H9 (cell line): ENCODE measurements at places on chromosomes 1 and 21.

- peak; percentile 90 for DNase-seq
Observed at GRCh38 chr1:41387667-41388091, 26.4 kb downstream of the FOXO6 start.

GRCh38 chr21:36069713-36070583, at the start of gene CBR1:
Gene CBR1 (plus strand): TSS chr21:36070024. CDS start chr21:36070116, 92 bp downstream.
- DNase-seq, result peak; percentile 86

DNA sequence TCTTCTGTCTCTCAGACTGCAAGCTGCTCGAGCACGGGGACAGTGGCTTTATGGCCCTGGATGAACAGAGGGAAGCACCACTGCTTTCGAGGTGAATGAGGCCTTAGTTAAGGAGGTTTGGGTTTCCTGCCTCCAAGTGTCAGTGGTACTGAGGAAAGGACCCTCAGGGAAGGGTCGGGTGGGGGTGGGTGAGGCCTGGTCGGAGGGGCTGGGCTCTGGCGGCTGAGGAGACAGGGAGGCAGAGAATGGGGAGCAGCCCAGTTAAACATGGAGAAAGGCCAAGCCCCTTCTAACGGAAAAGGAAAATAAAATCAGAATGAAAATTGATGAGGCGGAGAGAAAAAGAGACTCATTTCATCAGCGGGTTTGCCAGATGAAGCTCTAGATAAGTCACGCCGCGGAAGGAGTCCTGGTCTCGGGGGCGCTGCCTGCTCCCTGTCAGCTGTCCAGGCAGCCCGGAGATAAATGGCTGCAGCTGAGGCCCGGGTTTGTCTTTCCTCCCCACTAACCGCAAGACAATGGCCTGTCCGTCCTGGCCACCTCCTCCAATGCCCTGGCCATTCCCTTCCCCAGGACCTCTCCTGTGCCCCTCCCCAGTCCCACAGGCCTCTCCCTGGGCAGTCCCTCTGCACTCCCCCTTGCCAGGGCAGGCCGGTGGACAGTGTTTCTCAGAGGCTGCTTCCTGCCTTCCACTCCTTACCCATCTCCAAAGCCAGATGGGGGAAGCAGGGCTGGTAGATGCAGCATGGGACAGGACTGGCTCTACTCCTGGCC, 55.2 kb downstream of the LRRN2 start:
- DNase-seq, result no peak

DNA sequence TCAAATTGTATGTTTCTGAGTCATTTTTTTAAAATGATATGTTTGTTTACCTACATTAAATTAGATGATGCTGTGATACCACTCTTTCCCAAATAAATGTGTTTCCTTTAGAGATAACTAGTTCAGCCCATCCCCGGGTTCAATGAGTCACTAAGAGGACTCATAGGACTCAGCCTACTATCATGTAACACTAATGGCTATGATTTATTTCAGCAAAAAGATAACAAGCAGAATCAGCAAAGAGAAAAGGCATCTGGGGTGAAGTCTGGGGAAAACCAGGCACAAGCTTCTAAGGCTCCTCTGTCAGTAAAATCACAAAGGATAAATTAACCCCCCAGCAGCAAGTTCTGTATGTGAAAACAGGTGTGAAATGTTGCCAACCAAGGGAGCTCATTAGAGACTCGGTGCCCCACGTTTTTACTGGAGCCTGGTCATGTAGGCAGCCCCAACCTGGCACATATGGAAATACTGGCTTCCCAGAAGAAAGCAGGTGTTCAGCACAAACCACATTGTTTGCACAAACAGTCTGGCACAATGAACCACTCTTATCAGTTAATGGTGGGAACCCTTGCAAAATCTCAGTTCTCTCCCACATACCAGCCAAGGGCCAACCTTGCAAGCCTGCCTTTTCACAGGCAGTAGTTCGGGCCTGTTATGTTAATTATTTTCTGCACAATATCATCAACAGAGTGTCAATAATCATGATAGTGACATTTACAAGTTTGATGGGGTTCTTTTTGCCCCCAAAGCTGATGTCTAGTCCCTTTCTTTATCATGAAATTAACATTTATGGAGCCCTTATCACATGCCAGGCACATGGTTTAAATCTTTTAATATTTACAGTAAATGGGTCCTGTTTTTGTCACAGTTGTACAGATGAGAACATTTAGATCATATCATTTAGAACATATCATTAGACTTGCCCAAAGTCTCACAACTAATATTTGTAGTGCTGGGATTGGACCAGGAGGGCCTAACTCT, 23.1 kb upstream of the CNN3 start:
- no peak for DNase-seq

DNA sequence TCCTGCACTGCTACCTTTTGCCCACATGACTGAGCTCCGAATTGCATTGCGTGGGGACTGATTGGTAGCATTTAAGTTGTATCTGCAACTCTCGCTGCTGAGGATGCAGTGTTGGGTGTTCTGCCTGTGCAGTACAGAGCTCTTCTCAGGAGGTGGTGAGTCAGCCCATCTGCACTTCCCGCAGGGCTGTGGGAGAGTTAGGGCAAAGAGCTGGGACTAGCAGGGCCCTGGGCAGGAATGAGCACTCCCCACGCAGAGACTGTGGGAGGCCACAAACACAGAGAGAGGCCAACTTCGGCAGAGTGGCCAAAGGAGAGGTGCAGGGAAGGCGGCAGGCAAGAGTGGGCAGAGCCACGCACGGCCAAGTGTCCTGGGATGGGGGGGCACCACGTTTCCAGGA, 244.7 kb downstream of the SIPA1L2 start:
- no peak for DNase-seq

GRCh38 chr1:32991819-32992488, 27.3 kb upstream of the RNF19B start:
- no peak for DNase-seq

- peak; percentile 98 for DNase-seq
Observed at GRCh38 chr21:41678924-41679318, 87.9 kb downstream of the RIPK4 start.

DNA sequence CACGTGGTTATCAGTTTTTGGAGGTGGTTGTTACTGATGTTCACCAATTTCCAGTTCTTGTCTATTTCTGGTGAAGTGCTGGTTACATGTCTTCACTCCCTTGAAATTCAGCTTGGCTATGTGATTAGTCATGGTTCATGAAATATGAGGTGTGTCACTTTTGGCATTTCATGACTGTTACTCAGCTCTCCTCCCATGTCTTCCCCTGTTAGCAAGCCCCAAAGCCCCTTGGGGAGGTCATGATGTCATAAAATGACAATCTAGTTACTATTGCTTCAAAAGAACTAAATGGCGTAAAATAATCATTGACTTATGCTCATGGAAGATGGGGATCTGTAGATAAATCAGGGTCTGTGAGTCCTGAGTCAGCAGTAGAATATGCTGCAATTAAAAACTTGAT, 425.1 kb downstream of the SETD4 start:
- no peak for DNase-seq

DNA sequence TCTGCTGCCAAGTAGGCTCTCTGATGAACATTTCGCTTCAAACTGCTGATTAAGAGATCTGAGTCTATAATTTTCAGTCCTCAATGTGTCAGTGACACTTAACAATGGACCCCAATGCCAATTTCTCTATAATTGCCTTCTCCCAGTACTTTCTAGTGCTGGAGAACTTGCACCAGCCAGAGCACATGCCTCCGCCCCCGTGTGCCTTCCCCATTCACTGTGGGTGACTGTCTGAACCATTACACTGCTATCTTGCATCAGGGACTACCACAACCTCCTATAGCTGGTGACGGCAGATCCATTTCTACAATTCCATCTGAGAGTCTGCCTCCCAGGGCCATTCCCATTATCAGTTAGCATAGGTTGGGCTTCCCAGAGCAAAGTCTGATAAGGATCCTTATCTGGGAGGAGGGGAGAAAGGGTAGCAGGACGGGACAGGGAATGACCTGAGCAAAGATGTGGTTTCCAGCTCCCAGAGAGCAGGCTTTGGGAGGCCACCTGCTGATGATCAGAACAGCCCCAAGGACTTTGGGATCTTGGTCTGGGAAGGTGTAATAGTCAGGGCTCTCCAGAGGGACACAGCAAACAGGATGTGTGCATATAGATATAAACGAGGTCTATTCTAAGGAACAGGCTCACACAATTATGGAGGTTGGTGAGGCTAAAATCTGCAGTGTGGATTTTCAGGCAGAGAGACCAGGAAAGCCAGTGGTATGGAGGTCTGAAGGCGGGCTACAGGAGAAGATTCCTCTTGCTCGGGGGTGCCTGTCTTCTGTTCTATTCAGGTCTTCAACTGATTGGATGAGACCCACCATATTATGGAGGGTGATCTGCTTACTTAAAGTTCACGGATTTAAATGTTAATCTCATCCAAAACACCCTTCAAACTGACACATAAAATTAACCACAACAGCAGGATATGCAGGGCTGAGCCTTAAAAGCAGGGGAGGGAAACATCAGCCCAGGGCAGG, 238.2 kb downstream of the PTPRU start:
- no peak for DNase-seq

- no peak for DNase-seq
Observed at GRCh38 chr21:35244514-35244913, 195.4 kb upstream of the RUNX1 start.

DNA sequence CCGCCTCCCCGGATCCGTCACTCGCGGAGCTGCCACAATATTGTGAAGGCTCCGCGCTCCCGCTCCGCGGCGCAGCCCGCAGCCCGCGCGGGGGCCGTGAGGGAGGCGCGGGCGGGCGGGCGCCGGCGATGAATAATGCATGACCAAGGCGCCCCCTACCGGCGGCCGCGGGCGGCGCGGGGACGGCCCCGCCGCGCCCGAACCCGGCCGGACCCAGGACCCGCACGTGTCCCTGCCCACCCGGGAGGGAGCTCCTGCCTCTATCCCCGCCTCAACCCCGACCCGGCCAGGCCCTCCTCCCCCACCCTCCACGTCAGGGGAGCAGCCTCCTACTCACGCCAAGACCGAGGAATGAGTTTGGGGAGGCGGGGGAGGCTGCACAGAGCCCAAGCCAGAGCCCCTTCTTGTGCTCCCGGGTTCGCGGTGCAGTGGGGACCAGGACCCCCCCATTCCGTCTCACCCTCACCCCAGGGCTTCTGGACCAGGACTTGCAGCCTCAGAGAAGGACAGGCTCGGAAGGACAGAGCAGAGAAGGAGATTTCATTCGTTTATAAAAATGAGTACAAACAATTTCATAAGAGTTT, 70.8 kb upstream of the CASZ1 start:
- peak; percentile 69 for DNase-seq

- no peak for DNase-seq
Observed at GRCh38 chr1:185808631-185809030, 74.4 kb downstream of the HMCN1 start.

- DNase-seq, result no peak
Observed at GRCh38 chr1:23779826-23780371, 1.7 kb downstream of the PITHD1 start.

GRCh38 chr1:75265792-75266191, 131.6 kb downstream of the LHX8 start:
- no peak for DNase-seq

GRCh38 chr1:186244825-186245224, 130.2 kb downstream of the TPR start:
- peak; percentile 81 for DNase-seq

- no peak for DNase-seq
Observed at GRCh38 chr1:8059161-8059622, 33.1 kb upstream of the ERRFI1 start.

DNA sequence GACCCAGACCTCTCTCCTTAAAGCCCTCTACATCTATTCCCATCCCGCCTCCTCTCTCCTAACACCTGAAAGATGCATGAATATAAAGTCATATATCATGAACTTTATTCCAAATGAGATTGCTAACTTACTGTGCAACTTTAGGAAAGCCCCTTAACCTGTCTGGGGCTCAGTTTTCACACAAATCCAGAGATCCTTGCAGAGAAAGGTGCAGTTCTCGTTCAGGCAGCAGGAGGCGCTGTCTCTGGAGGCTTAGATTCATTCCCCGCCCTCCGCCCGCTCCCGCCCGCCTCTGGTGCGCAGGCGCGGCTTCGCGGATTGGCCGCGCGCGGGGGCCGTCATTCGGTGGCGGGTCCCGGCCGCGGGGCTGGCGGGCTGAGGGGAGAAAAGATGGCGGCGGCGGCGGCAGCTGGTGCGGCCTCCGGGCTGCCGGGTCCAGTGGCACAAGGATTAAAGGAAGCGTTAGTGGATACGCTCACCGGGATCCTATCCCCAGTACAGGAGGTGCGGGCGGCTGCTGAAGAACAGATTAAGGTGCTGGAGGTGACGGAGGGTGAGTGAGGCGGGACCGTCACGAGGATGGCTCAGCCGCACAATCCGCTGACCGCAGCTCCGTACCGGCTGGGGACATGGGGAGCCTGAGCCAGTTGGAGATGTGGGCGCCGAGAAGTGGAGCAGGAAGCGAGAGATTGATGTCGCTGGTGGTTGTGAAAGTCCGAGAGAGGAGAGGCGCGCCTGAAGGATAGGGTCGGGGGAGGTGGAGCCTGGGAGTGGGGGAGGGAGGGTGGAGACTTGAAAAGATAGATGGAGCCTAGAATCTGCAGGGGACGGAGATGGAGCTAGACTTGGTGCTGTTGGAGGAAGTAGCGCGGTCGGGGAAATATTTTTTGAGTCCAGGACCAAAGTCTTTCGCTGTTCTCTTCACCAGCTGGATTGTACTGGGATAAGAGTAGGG, at the start of gene IPO9:
IPO9 (plus strand) TSS at position 338 of the 955 bp plus-strand sequence; CDS start at position 391, 53 bp downstream.
- DNase-seq, result peak; percentile 92

DNA sequence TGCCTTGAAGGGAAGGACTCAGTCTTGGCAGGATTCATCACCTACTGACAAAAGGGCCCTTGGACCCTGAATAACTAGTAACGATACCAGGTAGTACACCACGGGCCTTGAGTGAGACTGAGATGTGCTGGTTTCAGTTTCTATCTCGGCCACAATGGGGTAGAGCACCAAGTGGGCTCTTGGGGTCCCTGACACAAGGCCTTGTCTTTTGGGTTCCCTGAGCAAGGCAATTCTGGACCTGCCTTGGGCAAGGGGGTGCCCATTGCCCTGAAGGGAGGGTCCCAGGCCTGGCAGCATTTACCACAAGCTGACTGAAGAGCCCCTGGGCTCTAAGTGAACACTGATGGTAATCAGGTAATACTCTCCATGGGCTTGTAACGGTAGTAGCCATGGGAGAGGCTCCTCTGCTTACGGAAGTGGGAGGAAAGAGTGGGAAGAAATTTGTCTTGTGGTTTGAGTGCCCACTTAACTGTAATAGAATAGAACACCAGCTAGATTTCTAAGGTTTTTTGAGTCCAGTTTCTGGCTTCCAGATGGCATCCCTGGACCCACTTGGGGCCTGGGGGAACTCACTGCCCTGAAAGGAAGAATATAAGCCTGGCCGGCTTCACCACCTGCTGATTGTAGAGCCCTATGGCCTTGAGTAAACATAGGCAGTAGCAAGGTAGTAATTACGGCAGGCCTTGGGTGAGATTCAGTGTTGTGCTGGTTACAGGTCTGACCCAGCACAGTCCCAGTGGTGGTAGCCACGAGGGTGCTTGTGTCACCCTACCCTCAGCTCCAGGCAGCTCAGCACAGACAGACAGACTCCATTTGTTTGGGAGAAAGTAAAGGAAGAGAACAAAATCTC, 58.5 kb downstream of the WDR4 start:
- no peak for DNase-seq
